ENCODE measurements at places on chromosomes 7 and 10. TPM values are rescaled to one million over a fixed set of nuclear protein-coding genes. Genes with fewer than 3 reads are reported as not detected.

DNA sequence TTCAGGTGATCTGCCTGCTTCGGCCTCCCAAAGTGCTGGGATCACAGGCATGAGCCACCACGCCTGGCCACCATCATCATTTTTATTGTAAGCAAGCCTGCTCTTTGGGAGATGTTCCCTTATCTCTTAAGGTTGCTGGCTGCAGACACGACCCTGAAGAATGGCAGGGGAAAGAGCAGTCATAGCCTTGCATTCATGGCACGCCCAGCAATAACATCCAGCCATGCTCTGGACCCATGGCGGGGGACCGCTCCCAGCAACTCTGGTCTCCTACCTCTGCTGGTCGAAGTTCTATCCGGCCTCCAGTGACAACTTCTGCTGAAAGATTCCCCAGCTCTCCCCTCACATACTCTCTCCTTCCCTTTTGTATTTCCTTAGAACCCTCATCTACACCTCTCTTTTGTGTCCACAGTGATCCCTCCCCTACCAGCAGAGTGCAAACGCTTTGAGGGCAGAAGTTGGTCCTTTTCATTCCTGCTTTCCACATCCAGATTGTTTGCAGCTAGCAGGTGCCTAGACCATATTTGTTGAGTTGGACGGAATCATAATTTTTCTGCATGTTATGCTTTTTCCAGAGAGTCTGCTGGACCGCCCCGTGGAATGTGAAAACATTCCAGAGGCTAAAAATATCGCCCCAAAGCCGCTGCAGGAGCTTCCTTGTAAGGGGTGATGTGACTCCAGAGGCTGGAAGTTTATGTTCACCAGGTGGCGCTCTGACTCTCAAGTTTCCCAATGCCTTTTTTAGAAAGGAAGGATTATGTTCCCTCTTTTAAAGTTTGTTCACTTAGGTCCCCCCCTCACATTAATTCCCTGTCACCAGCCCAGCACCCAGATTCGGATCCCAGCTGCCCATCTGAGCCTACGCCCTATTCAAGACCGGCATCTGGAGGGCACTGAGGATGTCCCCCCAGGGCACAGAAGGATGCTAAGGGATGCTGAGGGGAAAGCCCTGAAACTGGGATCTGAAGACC, 4.3 kb upstream of the MARVELD1 start:
- H3K4me3 ChIP-seq: no peak overlapping the region
- H3K27me3 ChIP-seq: no peaks in the 10 kb centered on the region
- H3K36me3 ChIP-seq: no peaks in the 10 kb centered on the region
- peak; percentile 80 for DNase-seq

DNA sequence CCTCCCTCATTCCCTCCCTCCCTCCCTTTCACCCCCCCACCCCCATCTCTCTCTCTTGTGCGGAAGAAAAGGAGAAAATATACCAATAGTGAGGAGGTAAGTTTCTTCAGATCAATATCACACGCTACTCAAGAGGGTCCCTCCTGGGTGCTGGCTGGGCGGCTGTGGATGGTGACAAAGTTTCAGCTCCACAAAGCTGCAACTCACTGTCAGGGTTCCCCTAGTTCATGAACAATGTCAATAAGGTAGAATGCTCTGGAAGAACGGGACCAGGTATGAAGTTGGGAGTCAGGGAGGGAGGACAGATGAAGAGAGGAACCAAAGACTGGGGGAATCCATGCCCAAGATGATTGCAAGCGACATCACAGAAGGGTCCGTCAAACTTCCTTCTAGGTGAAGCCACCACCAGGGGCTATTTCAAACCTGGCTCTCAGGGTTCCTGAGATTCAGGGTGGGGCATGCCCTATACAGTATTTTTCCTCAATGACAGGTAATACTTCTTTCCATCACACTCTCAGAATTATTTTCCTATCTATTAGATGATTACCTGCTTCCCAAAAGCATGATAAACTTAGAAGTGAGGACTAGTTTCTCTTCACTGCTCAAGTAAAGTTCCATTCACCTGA, 1.4 kb upstream of the PDE1C start:
- no peaks in the 10 kb centered on the region for H3K36me3 ChIP-seq
- no peak for DNase-seq
- no peak overlapping the region for H3K27ac ChIP-seq
- no peaks in the 10 kb centered on the region for H3K27me3 ChIP-seq
- no peak overlapping the region for H3K4me3 ChIP-seq

CTAGE8 gene
- total RNA-seq: 2.4 TPM

DDX21 gene
- 54.5 TPM for total RNA-seq

- no peak for DNase-seq
- H3K4me1 ChIP-seq: no peaks in the 10 kb centered on the region
- H3K27me3 ChIP-seq: no peaks in the 10 kb centered on the region
- no peaks in the 10 kb centered on the region for H3K36me3 ChIP-seq
- no peak overlapping the region for H3K27ac ChIP-seq
Observed at GRCh38 chr7:34723866-34724490, 66.0 kb downstream of the NPSR1 start.

OR9A2 gene
- not detected for total RNA-seq

DNA sequence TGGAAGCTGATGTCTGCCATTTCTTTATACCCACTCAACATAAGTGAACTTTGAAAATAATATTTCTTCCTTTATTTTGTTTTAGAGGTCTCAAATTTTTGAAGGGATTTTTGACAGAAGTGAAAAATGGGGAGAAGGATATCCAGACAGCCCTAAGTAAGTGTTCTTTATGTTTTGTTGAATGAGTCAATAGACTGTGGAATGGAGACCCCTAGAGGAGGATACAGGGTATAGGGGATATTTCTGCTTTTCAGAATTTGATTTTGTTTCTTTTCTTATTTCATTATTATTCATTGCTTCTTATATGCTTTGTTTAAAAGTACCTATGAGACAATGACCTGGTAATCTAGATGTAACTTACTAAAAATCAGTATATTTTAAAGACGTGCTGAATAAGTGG, 34.4 kb downstream of the PLEKHA8 start:
- no peaks in the 10 kb centered on the region for H3K4me1 ChIP-seq
- no peak for DNase-seq
- H3K27me3 ChIP-seq: no peaks in the 10 kb centered on the region
- no peak overlapping the region for H3K4me3 ChIP-seq
- no peak overlapping the region for H3K27ac ChIP-seq

- H3K27ac ChIP-seq: no peak overlapping the region
- no peaks in the 10 kb centered on the region for H3K4me1 ChIP-seq
- no peak for DNase-seq
Observed at GRCh38 chr10:4018054-4018511, 233.1 kb upstream of the KLF6 start.

TSPAN12 gene
- total RNA-seq: 21.1 TPM

- no peak for DNase-seq
- H3K27ac ChIP-seq: no peak overlapping the region
- H3K36me3 ChIP-seq: no peaks in the 10 kb centered on the region
Observed at GRCh38 chr7:99270702-99271101, 1.9 kb upstream of the MYH16 start.

DNA sequence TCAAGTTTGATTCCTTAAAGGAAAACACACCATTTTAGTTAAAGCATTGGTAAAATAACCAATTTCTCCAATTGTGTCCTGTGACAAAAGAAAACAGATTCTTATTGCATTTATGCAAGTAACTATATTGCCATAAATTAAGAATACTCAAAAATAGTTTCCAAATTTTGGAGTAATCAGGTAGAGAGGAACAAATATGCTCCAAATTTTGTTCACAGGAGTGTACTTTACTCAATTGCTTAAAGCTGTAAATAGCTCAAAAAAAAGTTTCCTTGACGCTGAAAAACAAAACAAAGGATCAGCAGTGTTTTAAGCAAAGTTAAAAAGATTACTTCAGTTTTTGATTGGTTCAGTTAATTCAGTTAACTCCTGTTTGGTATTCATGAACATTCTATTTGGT, 52.2 kb upstream of the INHBA start:
- no peaks in the 10 kb centered on the region for H3K36me3 ChIP-seq
- DNase-seq: no peak
- no peak overlapping the region for H3K27ac ChIP-seq
- H3K27me3 ChIP-seq: no peaks in the 10 kb centered on the region
- H3K4me1 ChIP-seq: no peaks in the 10 kb centered on the region

- peaks cover 9% of the 10 kb centered on the region for H3K27me3 ChIP-seq
- H3K36me3 ChIP-seq: no peaks in the 10 kb centered on the region
- H3K4me3 ChIP-seq: no peak overlapping the region
Observed at GRCh38 chr10:101708073-101708472, 13.1 kb upstream of the FBXW4 start.

POMZP3 gene
- total RNA-seq: 7.8 TPM

GRCh38 chr10:123573236-123574108, 92.7 kb upstream of the GPR26 start:
- H3K36me3 ChIP-seq: no peaks in the 10 kb centered on the region
- peaks cover 21% of the 10 kb centered on the region for H3K27me3 ChIP-seq
- no peaks in the 10 kb centered on the region for H3K4me1 ChIP-seq
- no peak overlapping the region for H3K4me3 ChIP-seq
- H3K27ac ChIP-seq: no peak overlapping the region

TRIM74 gene
- not detected for total RNA-seq

- H3K36me3 ChIP-seq: peaks cover 34% of the 10 kb centered on the region
- no peak for DNase-seq
- H3K27me3 ChIP-seq: no peaks in the 10 kb centered on the region
Observed at GRCh38 chr7:151349507-151349853, 7.9 kb downstream of the NUB1 start.
